Epithelial cell of umbilical artery (primary cell): ENCODE measurements at places on chromosomes 13 and 19. TPM values are rescaled to one million over a fixed set of nuclear protein-coding genes. Genes with fewer than 3 reads are reported as not detected.

PRR22 gene
- total RNA-seq: under 0.01 and 0.30 TPM in 2 replicates

LPAR2 gene
- total RNA-seq: 0.30 and 0.32 TPM in 2 replicates

LILRB4 gene
- total RNA-seq: not detected in 2 replicates

ZNF723 gene
- not detected in 2 replicates for total RNA-seq

BORA gene
- total RNA-seq: 10.1 and 10.3 TPM in 2 replicates

ATP8B3 gene
- 0.76 and 1.6 TPM in 2 replicates for total RNA-seq

SIAH3 gene
- under 0.01 TPM in 1 of 2 replicates, not detected in the other for total RNA-seq

NANOS3 gene
- 1.2 TPM in 1 of 2 replicates, not detected in the other for total RNA-seq

HIPK4 gene
- under 0.01 TPM in 1 of 2 replicates, not detected in the other for total RNA-seq
